ENCODE measurements at places on chromosomes 11 and 22. TPM values are rescaled to one million over a fixed set of nuclear protein-coding genes. Genes with fewer than 3 reads are reported as not detected.

Gene PNPLA5
- not detected for total RNA-seq

Gene RPUSD4
- 40.7 TPM for total RNA-seq

Gene GATD1
- 17.4 TPM for total RNA-seq

Gene CABP4
- total RNA-seq = 0.75 TPM

Gene SAA4
- not detected for total RNA-seq

Gene CDCA5
- total RNA-seq = 1.4 TPM

Gene CHRM4
- not detected for total RNA-seq

Gene RAB39A
- total RNA-seq = 0.51 TPM

Gene SLC35F2
- total RNA-seq = 0.35 TPM

Gene MRGPRF
- 4.9 TPM for total RNA-seq

Measured in Right ventricle myocardium superior (tissue), 1 donor.